Stimulated activated CD8-positive, alpha-beta memory T cell treated with anti-CD3 and anti-CD28 coated beads, Interleukin-7, amount 100 ng/mL, for 4 hours (primary cell): ENCODE measurements at places on chromosomes 2 and 18.

- no peak for DNase-seq
Observed at GRCh38 chr2:173631127-173631460, 276.4 kb downstream of the CDCA7 start.

DNA sequence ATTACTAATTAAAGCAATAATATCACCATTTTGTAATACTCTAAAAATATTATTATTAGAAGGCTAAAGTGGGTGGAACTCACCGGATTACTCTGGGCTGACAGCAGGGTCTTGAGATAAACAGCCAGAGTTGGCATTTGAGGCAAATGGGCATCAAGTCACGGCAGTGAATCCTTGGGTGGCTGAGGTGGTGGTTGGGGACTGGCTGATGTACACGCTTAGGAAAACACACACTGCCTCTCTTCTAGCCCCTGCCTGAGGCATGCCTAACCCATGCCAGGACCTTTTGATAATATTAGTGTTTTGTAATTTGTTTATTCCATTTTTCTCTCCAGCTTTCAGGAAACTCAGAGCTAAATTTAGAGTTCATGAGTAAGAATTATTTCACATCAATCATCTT, 76.8 kb downstream of the ACKR3 start:
- no peak for DNase-seq

GRCh38 chr2:129203331-129203730, 776.1 kb upstream of the RAB6C start:
- no peak for DNase-seq

- DNase-seq: no peak
Observed at GRCh38 chr2:106886916-106887758, 1.2 kb upstream of the ST6GAL2 start.

GRCh38 chr2:143937723-143938350, 582.1 kb downstream of the ZEB2 start:
- no peak for DNase-seq

DNA sequence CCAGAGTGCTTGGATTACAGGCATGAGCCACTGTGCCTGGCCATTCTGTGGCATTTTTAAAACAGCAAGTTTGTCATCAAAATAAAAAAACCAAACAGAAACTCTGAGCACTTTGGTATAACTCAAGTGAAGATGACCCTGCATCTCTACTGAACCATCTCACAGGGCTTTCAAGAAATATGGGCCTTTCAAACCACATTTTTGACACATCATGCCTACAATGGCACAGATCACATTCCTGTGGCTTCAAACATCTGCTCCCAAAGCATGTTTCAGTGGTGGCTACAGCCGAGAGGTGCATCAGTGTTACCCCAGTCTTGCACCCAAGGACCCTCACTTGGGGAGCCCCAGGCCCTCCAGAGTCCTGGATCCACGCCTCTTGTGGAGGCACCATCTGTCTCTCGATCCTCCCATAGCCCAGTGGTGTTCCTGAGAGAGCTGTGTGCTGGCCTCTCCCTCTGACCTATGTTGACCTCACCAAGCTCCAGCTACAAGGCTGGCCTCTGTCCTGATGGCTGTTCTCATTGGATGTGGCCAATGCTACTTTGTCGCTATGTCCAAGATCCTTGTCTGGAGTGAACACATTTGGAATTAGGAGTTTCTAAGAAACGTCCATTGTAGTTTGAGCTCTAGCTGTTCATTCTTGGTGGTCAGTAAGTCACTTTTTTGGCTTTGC, 55.2 kb upstream of the RALBP1 start:
- no peak for DNase-seq
